ENCODE measurements at places on chromosomes 5 and 9.

DNA sequence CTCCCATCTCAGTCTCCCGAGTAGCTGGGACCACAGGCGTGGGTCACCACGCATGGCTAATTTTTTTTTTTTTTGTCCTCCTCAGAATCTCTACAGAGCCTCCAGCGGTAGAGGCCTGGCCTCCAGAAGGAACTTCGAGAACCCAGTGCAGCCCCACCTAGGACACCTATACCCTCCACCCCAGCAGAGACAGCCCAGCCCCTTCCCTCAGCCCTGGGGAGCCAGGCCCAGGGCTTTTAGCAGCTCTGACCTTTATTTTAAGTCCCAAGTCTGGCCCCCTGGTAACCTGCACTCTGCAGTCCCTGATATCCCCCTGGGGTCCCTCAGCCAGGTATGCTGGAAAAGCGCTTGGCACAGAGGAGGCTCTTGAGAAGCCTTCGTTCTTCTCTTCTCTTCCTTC lies 5.2 kb downstream of the GLIPR2 start:
- no peak for DNase-seq

GRCh38 chr9:70625078-70625477 lies 210.6 kb upstream of the KLF9 start:
- DNase-seq: no peak

- no peak for DNase-seq
Observed at GRCh38 chr5:168822745-168823281, 243.6 kb upstream of the PANK3 start.

DNA sequence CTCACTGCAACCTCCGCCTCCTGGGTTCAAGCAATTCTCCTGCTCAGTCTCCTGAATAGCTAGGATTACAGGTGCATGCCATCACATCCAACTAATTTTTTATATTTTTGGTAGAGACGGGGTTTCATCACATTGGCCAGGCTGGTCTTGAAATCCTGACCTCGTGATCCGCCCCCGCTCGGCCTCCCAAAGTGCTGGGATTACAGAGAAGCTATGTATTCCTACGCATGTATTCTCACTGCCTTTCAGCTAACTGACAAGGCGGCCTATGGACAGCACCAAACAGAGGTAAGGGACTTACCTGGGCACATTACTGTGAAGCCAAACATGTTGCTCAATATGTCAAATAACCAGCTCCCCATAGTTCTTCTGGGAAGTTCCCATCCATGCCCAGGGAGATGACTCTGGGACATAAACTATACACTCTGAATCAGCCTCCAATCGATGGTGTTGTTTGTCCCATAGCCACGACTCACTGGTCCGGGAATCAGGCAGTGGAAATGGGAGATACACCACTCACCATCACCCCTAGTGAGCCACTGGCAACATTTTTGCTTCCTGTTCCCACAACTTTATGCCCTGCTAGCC lies 114.6 kb downstream of the SYK start:
- no peak for DNase-seq

- DNase-seq: no peak
Observed at GRCh38 chr9:137070906-137071275, 534 bp upstream of the SAPCD2 start.

GRCh38 chr5:81533629-81534405 lies 139.9 kb upstream of the ACOT12 start:
- DNase-seq: no peak

All from CD4-positive, alpha-beta T cell treated with Interleukin-1 beta for 1 hour (primary cell).